Glutamatergic neuron (in vitro differentiated cells): ENCODE measurements at places on chromosomes 6 and 20.

GRCh38 chr6:7911345-7911725 is 747 bp upstream of the TXNDC5 start:
- DNase-seq, result no peak

GRCh38 chr6:163867518-163868292 is 453.2 kb downstream of the QKI start:
- DNase-seq, result no peak

DNA sequence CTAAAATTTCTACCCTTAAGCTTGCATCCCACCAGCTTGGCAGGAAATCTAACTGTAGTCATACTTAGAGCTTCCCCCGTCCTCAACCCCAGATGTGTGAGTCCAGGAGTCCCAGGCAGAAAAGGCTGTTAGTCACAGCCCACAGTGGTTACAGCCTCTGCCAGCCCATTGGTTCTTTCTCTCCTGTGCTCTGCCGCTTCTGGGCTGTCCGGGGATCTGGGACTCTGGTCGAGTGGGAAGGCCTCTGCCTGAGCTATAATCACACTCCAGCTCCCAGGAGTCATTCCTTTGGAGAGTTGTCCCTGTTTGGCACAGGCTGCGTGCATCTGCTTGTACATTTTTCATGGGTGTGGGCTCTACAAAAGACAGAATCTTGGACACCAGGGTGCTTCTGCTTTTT is 45.6 kb upstream of the FYN start:
- no peak for DNase-seq

DNA sequence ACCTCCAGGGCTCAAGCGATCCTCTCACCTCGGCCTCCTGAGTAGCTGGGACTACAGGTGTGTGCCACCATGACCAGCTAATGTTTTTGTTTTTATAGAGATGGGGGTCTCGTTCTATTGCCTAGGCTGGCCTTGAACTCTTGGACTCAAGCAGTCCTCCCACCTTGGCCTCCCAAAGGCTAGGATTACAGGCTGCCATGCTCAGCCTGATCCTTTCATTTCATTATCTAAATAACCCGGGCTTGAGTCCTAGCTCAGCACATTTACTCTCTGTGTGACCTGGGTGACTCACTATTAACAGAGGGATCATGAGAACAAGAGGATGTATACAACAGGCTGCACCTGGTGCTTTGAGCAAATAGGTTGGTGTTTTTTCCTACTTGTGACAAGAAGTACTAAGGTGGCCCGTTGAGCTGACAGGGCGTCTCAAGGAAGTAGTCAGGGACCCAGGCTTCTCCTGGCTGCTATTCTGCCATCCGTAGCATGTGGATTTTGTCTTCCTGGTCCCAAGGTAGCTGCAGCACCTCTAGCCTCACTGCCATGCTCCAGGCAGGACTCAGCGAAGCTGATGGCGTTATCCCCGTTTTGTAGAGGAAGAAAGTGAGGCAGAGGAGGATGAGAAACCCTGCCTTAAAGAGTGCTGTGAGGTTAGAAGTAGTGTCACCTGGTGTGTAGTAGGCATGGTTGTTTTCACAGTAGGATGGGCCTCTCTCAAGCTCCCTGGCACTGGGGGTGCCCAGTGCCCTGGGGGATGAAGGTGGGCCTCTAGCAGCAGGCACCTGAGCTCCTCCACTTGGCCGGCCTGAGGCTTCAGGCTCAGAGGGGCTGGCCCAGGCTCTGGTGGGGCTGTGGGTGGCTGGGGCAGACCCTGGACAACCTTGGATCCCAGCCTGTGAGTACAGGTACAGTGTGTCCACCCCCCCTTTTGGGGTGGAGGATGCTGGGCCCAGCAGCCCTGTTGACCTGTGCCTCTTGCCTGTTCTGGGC is 62.4 kb downstream of the ADNP start:
- DNase-seq, result no peak

DNA sequence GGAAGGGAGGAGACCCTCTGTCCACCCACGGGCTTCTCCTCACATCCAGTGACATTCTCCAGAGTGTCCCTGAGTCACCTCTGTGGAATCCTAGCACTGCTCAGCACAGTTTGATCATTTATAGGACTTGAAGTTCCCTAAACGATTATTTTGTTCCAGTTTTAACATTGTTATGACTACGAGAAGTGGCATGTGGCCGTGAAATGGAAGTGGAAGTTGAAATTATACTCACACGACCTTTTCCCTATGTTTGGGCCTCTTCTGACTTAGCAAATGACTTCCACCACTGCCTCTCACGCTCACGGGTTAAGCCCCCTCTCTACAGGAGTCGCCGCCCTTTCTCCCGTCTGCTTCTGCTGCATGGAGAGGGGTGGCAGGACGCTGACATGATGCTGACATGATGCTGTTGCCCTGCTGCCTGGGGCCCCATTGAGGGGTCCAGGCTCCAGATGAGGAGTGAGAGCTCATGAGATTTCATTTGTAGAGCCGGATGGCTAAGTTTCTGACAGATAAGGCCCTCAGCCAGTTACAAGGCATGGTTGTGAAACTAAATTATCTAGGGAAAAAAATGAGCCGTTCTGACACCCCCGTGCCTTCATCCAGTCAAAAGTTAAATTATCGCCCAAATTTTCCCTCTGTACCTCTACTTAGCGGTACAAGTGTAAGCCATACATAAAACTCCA is 153.6 kb upstream of the UST start:
- DNase-seq, result no peak

DNA sequence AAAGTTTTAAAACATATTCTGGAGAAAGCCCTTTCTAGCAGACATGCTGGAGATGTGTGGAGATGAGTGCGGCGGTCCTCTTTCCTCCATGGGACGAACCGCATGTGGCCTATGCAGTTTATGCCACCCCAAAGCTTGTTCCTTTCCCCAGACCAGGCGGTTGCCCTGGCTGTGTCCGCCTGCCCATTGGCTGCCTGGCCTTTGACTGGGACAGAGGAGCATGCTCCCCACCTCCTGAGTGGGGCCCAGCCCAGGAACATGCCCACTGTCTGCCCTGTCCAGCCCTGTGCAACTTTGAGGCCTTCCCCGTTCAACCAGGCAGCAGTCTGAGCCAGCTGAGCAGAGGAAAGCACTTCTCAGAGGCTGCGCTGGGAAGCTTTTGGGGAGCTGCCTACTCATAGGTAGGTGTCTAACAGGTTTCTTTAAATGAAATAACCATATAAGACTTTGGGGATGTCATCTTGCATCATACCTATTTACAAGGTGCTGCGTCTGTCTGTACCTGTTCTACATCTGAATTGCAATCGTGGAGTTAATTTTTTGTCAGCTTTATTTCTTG is 20.6 kb downstream of the FOXC1 start:
- DNase-seq, result no peak

- no peak for DNase-seq
Observed at GRCh38 chr6:20352346-20352745, 49.3 kb upstream of the E2F3 start.

DNA sequence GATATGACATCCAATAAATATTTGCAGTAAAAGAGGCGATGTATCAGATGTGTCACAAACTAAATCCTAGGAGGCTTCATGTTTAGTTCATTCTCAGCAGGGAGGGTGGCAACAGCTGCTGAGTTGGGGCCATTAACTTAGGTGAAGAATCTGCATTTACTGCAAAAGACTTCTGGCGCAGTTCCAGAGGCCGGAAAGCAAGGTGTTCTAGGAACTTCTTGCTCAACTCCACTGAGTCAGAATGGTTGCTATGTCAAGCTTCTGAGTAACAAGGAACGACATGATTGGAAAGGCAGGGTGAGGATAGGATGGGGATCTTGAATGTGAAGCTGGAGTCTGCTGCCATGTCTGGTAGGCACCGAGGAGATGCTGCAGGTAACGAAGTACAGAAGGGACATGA is 11.7 kb downstream of the ADNP start:
- DNase-seq, result no peak

GRCh38 chr6:116476002-116476678 is 15.0 kb downstream of the CALHM6 start:
- no peak for DNase-seq

- DNase-seq, result no peak
Observed at GRCh38 chr6:43146261-43146660, 24.8 kb upstream of the SRF start.
